Bronchial epithelial cell (primary cell): ENCODE measurements at places on chromosomes 7 and 10. TPM values are rescaled to one million over a fixed set of nuclear protein-coding genes. Genes with fewer than 3 reads are reported as not detected.

Gene FMC1
- 1.6 and 7.0 TPM in 2 replicates for total RNA-seq

Gene KLLN
- total RNA-seq: 0.13 and 0.26 TPM in 2 replicates

Gene AKR1B15
- total RNA-seq: under 0.01 and 0.13 TPM in 2 replicates

Gene SLC26A4
- 0.53 and 1.3 TPM in 2 replicates for total RNA-seq

- peak; percentile 61 for DNase-seq
These were observed 57.1 kb downstream of the STK17A start for GRCh38 chr7:43639858-43640491.
